ENCODE measurements at places on chromosomes 2 and 18. TPM values are rescaled to one million over a fixed set of nuclear protein-coding genes. Genes with fewer than 3 reads are reported as not detected.

DNA sequence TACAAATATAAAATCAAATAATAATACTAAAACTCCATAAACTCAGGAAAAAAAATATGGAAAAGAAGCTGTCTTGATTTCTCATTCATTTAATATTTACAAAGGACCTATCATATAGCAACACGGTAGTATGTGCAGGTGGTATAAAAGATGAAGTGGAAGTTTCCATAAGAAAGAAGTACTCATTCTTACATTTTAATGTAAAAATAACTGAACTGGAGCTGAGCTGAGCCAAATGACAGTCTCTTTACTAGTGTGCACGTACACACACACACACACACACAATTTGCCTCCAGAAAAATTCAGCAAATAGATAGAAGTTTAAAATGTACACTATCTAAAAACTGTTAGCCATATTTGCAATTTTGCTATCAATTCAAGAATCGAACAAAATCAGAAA lies 54.1 kb downstream of the ASXL2 start:
- no peak for DNase-seq

GAREM1 gene
- 3.4 TPM for polyA plus RNA-seq

DNA sequence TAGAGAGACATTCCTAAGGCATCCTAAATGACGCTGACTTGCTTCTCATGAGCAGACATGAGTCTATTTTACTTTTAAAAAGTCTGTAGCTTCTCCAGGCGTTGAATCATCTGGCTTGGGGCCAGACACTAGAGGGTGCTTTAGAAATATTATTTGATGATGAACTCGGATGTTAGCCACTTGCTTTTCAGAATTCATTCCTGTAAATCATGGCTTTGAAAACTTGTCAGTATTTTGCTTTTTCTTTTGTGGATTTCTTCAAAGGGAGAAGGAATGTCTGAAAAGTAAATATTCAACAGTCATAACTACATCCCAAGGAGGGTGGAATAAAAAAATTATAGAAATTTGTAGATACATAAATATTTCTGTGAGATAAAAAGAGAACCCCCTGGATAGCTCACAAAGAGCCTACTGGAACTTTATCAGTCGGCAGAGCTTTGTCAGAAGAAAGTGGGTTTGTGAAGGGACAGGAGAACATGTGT lies 370.8 kb downstream of the OSR1 start:
- DNase-seq = peak; percentile 78

GRCh38 chr2:129008055-129008880 lies 689.6 kb upstream of the HS6ST1 start:
- no peak for DNase-seq

GRCh38 chr2:165610591-165611029 lies 141.1 kb downstream of the CSRNP3 start:
- no peak for DNase-seq

DNA sequence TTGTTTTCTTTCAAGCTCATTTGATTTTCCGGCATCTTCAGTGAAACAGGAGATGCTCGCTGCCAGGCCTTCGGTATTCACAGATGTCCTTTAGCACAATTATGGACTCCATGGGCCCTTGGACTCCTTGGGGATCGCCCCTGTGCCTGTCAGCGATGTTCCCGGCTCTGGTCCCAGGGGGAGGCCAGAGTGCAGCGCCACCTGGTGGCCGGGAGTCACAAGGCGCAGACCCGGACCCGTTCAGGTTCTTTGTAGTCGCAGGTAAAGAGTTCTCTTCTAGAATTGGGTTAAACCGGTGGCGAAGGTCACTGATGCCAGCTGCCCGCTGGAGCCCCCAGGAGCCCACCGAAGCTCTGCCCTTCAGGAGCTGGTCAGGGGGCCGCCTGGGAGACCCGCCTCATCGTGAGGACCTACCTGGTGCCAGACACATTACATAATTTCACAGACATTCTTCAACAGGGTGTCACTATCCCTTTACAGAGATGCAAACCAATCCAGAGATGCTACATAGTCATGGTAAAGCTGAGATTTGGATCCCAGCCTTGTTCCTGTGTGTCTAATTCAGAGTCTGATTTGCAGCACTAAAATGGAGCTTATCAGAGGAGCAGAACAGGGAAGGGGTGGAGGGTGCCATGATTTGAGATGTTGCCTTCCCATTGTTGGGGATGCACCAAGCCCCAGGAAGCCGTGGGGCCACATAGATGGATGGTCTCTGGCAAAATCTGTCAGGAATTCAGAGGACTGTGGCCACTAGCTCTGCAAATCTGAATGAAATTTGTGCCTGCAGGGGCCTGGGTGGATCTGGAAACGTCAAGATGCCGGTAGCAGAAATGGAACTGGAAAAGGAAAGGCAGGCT lies 6.0 kb upstream of the INPP5D start:
- peak; percentile 62 for DNase-seq

DNA sequence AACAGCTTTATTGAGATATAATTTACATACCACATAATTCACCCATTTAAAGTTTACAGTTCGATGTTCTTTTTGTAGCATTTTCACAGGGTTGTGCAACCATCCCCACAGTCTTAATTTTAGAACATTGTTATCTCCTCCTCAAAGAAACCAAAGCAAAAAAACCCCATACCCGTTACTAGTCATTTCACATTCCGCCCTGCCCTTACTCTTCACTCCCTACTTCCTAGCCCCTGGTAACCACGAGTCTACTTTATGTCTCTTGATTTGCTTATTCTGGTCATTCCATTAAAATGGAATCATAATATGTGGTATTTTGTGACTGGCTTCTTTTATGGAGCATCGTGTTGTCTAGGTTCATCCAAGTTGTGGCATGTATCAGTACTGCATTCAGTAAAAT lies 137.7 kb downstream of the TANC1 start:
- DNase-seq = no peak

DNA sequence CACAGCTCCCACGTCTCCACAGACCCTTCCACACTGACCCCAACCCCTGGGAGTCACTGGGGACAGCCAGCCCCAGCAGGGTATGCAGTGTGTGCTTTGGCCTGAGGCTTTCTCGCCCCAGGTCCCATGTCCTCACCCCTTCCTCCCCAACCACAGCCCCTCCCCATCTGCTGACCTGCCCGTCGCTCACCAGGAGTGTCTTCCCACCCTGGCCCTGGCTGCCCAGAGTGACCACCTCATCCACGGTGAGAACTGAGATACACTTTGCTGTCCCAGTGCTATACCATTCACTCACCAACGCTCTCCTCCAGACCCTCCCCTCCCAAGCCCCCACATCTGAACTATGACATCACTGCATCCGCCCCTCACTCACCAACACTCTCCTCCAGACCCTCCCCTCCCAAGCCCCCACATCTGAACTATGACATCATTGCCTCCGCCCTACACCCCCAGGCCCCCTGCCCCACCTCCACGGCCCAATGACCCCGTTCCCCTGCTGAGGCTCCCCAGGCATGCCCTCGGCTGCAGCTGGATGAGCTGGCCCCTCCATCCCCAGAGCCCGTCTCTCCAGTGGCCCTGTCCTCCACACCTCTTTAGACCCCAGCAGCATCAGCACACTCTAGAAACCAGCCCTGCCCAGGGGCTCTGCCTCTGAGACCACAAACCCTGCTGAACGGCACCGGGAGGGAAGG lies 55.2 kb downstream of the ANKMY1 start:
- DNase-seq = no peak

ACOXL gene
- polyA plus RNA-seq = not detected

MSH6 gene
- polyA plus RNA-seq = 9.8 TPM

UGT1A8 gene
- not detected for polyA plus RNA-seq

DNA sequence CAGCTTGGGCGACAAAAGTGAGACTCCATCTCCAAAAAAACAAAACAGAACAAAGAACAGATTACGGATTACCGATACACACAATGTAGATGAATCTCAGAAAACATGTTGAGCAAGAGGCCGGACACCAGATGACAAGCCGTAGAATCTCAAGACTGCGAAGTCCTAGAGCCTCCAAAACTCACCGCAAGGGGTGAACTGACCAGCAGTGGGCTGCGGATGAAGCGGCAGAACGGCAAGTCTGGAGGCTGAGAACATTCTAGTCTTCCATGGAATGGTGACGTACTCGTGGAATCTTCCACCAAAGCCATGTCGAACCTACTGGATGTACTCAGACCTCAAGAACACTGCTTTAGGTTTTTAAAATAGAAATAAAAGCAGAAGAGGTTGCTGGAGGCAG lies 198.8 kb downstream of the NDUFA10 start:
- no peak for DNase-seq

GRCh38 chr18:59631583-59632181 lies 65.5 kb downstream of the CCBE1 start:
- no peak for DNase-seq

DNA sequence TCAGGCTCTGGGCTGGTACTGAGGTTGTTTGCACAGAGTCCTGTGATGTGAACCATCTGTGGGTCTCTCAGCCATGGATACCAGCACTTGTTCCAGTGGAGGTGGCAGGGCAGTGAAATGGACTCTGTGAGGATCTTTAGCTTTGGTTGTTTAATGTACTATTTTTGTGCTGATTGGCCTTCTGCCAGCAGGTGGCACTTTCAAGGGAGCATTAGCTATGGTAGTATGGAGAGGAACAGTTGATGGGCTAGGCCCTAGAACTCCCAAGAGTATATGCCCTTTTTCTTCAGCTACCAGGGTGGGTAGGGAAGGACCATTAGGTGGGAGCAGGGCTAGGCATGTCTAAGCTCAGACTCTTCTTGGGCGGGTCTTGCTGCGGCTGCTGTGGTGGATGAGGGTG lies 257.0 kb upstream of the GYPC start:
- DNase-seq = no peak

DNA sequence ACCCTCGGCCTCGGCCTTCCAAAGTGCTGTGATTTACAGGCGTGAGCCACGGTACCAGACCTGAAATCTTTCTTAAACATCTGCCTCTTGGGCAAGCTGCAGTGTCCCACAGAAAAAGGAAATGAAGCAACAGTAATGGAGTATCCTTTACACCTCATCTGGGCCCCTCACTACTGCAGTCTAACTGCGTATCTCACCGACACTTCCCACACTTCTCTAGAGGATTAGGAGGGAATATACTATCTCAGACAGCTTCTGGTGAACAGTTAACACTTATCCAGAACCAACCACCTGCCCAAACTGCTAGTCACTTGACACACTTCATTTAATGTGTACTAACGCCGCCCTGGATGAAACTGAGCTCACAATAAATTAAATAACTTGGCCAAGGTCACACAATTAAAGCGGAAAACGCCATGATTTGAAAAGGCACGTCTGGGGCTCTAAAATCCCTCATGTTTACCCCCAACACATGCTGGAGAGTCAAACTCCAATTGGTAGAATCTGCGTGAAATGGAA lies 993 bp downstream of the COX7A2L start:
- DNase-seq = no peak

DNA sequence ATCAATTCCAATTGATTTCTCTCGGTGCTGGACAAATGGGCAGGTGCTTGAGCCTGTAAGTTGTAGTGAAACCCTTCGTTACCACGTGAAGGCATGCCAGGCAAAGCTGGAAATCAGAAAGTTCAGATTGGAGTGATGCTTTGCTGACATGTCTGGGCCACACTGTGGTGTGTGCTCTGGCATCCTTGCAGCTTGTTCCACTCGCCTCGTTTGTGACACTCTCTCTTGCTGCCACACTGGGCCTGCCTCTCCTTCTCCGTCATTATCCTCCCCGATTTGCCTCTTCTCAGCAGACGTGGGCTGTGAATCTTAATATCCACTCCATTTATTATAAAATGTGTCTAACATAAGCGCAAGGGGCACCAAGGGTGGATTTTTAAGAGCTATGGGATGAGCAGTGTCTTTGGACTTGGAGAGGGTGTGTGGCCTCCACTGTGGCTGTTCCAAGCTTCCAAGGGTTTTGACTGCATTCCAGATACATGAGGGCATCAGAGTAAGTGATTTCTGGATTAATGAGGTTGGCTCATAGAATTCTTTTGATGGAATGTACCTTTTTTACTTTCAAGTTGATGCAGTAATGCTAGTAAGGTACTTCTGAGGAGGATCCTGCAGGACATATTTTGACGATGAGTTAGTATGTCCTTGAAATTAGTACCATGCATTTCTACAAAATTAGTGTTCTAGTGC lies 238.8 kb downstream of the TPGS2 start:
- DNase-seq = no peak

DNA sequence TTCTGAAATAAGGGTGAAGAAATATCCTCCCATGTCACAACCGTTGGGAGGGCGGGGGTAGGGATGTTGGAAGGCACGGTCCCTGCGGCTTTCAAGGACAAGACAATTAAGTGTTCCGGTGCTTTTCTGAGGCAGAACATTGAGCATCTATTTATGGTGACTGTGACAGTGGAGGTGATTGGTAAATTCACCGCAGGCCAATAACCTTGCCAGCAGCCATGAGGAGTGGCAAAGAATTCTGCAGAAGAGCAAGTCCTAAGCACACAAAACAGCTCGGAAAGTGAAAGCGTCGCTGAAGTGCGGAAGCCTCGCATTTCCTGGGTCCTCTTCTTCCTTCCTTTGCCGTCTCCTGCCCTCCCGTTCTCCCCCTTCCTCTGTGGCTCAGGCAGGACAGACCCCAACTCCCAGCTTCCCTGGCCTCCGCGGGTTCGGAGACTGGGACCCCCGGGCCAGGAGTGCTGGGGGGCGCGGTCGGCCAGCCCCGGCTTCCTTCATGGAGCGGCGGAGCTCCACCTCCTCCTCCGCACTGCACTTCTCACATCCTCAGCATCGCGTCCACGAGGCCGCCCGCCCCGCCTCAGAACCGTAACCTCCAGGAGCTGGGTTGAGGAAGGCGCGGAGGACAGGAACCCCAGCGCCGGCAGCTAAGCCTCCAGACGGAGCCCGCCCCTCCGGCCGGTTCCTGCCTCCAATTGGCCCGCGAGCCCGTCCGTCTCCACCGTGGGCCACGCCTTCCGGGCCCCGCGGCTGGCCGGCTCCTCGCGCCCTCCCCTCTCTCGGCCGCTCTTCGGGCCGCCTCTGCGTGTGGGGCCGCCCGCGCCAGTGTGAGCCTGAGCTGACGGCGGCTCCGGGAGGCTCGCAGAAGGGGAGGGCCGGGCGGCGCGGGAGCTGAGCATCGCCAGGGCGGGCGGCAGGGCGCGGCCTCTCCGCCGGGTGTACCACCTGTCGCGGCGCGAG lies at the start of gene ME2:
Gene ME2, plus strand, starts transcription at position 774 of the 957 bp plus-strand sequence. CDS start 16,703 bp downstream, outside the sequence.
- peak; percentile 95 for DNase-seq

CFC1 gene
- not detected for polyA plus RNA-seq

GRCh38 chr2:173692068-173692467 lies 273.1 kb downstream of the SP3 start:
- peak; percentile 50 for DNase-seq

PLGLB1 gene
- 0.35 TPM for polyA plus RNA-seq

- DNase-seq = no peak
Measured at GRCh38 chr2:12424809-12425208, 291.9 kb upstream of the TRIB2 start.

ERFE gene
- 15.4 TPM for polyA plus RNA-seq

- DNase-seq = no peak
Measured at GRCh38 chr2:11740723-11741122, 5.7 kb upstream of the LPIN1 start.
